ENCODE measurements at places on chromosomes 5 and 9.

GRCh38 chr5:15518786-15519185 is 18.8 kb downstream of the FBXL7 start:
- DNase-seq = no peak

DNA sequence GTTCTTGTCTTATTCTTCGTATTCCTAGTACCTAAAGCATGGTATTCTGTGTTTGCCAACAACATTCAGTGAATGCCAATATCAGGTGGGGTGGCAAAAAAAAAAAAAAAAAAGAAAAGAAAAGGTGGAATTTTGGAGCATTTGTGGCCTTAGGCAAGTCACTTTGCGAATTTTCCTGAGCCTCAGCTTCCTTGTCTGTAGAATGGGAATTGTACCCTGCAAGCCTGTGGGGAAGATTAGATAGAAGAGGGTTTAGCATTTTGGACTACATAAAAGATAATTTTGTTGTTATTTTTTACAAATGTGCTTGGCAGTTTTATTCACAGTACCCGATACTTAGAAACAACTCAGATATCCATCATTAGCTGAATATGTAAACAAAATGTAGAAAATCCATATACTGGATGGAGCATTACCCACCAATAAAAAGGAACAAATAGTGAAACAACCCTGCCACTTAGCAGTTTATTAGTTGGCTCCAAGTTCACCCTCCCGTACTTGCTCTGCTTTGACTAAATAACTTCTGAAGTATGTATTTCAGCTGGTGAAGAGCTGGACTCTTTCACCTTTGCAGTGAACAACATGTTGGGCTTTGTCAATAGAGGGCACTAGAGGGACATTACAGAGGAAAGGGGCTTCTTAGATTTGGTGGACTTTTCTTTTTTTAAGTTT is 13.6 kb downstream of the UBE2D2 start:
- DNase-seq = no peak

DNA sequence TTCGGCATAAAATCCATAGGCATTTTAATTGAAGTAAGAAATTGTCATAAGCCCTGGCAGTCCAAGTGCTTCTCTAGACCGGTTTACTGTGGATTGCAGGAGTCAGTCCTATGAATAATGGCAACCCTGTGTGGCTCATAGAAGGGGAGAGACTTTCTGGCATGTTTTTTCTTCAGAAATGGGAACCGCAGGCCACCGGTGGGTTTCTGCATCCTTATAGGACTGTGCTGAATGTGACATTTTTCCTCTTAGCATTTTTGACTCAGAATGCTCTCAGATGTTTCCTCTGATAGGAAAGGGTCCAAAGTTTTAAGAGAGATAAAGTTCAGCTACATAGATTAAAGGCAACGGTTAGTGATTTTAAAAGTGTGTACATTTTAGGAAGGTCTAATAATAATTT is 6.3 kb downstream of the DAPK1 start:
- DNase-seq = no peak

DNA sequence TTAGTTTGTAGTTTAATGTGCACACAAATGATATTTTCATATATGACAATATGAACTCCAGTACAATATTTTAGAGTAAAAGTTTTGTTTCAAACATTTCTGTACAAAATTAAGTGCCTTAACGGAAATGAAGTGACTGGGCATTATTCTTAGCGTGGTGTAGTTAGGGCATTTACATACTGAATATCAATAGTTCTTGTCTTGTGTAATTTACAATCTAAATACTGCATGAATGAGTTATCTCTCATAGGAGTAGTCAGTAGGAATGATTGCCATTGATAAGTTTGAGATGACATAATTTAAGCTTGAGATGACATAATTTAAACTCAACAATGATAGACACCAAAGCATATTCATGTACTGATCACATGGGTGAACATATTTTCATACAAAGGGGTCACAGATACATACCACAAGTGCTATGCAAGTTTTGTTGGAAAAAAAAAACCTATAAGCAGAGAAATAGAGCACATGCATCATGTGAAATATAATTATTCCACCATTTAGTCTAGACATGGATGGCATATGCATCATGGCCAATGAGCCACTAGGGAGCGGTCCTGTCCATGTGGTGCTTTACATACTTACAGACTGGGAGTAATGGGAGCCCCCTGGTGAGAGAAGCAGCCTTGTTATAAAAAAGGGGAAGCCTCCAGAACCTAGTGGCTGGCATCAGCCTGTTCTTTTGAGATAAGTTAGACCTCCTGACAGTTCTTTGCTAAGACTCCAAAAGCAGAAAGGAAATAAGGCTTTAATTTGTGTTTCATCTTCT is 1523.9 kb downstream of the MAT2B start:
- DNase-seq = no peak

DNA sequence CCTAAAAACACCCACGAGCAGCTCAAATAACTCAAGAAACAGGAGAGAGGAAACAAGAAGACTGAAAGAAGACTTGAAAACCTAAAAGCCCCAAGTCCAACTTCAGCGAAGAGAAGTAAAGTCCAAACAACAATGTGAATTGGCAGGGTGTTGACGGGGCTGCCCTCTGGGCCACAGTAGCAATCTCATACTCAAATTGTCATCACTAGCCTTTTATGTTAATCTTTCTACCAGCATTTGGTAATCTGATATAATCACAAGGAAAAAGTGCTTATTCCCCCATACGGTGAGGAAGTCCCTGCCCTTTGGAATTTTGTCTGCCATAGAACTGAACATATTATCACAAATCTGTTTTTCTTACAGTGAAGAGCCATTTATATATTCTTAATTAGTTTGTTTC is 51.5 kb upstream of the IFNE start:
- DNase-seq = no peak

DNA sequence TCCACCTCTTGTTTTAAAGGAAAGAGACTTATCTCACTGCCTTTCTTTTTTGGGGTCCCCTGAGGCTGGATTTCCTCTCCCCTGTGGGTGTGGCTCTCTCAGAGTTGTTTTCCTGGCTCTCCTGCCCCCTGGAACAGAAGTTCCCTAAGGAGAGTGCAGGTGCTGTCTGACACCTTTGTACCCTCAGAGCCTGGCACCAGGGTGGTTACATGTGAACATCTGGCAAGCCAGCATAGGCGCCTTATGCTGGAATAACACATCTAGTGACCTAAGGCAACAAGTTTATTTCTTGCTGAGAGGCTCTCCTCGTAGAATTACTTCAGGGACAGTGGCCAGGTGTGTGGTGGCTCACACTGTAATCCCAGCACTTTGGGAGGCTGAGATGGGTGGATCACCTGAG is 172.9 kb upstream of the PTCH1 start:
- DNase-seq = no peak

GRCh38 chr9:81573415-81574321 is 115.7 kb downstream of the TLE1 start:
- DNase-seq = no peak

DNA sequence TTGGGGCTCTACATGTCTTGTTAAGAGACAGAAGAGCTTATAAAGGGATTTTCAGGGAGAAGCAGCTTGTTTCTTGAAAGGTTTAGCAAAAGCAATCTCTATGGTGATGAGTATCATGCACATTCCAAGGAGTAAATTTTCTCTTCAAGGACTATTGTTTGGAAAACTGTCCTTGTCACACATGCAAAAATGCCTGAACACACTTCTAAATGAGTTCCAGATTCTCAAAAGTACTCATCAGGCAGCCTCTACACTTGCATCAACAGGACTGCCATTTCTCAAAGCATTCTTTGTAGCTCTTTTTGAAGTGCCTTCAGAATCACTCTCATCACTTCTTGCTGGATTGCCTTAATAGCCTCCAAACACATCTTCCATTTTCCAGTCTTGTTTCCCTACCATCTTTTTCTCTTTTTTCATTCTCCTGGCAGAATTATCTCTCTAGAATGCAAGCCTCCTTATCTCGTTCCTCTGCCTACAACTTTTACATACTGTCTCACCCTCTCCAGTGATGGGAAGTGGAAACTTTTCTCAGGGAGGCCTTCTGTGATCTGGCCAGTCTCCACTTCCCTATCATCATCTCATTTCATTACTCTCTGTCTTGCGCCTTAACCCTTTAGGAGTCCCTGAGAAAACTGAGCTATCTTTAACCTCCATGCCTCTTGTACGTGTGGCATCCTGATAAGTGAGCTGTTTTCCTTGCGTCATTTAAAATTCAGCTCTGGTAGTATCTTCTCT is 631.5 kb upstream of the TLE4 start:
- DNase-seq = no peak

- no peak for DNase-seq
Observed at GRCh38 chr9:100591639-100592412, 13.9 kb downstream of the CAVIN4 start.

- no peak for DNase-seq
Observed at GRCh38 chr5:76598531-76598930, 24.7 kb downstream of the F2RL2 start.

- DNase-seq = no peak
Observed at GRCh38 chr5:39569857-39570256, 145.1 kb upstream of the DAB2 start.

GRCh38 chr5:10860645-10861422 is 99.8 kb upstream of the DAP start:
- no peak for DNase-seq

GRCh38 chr9:122567901-122568300 is 15.0 kb downstream of the OR1N2 start:
- no peak for DNase-seq

DNA sequence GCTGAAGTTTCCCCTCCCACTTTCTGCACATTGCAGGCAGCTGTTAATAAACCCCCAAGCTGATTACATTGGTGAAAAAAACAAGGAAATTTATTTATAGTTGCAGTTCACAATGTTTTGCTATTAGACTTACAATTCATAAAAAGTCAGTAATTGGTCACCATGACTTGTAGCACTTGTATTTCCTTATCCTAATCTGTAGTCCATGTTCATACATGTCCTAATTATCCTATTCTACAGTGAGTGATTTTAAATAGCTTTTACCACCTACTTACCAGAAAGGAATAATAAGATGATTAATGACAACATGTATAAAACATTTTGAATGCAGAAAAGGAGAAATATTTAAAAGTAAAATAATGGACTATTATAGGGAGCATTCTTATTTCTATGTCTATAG is 760.0 kb upstream of the RIOK2 start:
- DNase-seq = no peak

DNA sequence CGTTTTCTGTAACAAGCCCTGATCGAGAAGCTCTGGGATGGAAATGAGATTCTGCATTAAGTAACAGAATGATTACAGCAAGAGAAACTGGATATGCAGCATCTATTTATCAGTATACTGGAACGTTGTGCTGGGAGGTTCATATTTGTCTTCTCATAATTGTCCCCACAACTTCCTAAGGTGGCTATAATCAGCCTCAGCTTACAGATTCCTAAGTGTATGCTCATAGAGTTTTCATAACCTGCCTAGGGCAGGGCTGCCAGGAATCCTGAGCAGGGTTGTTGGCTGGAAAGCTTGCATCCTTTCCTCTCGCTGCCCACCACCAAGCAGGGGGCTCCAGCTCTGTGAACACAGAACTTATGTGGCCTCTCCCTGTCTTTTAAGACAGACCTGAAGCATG is 70.2 kb downstream of the FNBP1 start:
- peak; percentile 8 for DNase-seq

DNA sequence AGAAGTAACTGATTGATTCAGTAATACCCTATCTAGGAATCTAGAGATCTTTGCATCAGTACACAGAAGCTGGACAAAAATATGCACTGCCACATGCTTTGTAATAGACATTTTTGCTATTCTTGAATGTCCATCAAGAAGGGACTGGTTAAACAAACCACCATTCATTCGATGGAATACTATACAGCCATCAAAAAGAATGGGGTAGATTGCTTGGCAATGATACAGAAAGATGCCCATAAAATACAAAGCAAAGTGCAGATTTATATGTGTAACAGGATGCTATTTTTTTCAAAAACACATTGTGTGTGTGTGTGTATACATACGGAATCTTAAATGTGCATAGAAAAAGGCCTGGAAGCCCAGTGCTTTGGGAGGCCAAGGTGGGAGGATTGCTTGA is 7.6 kb downstream of the TNIP1 start:
- DNase-seq = no peak

- no peak for DNase-seq
Observed at GRCh38 chr9:86684148-86684547, 263.2 kb downstream of the GAS1 start.

Data from activated CD8-positive, alpha-beta memory T cell treated with anti-CD3 and anti-CD28 coated beads, Interleukin-2, amount 10 ng/mL, durations not matched to agents 7 days and 5 days (primary cell).